Posterior vena cava (tissue), 2 donors: ENCODE measurements at places on chromosomes 4 and X. TPM values are rescaled to one million over a fixed set of nuclear protein-coding genes. Genes with fewer than 3 reads are reported as not detected.

DNA sequence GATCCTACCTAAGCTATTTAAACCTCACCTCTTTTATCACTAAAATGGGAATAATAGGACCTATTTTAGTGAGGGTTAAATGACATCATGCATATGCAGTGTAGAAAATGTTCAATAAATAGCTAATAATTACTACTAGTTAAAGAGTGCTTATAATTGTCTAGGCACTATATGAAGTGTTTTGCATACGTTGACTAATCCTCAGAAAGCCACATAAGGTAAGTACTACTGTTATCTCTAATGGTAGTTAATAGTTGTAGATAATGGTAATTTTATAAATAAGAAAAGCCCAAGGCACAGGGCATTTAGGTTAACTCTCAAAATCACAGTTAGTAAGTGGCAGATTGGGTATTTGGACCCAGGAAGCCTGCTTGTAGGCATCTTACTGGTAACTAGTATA, 47.4 kb upstream of the BOD1L1 start:
- no peak for DNase-seq

ATXN3L gene
- total RNA-seq: not detected

AKAP14 gene
- total RNA-seq: not detected

DNA sequence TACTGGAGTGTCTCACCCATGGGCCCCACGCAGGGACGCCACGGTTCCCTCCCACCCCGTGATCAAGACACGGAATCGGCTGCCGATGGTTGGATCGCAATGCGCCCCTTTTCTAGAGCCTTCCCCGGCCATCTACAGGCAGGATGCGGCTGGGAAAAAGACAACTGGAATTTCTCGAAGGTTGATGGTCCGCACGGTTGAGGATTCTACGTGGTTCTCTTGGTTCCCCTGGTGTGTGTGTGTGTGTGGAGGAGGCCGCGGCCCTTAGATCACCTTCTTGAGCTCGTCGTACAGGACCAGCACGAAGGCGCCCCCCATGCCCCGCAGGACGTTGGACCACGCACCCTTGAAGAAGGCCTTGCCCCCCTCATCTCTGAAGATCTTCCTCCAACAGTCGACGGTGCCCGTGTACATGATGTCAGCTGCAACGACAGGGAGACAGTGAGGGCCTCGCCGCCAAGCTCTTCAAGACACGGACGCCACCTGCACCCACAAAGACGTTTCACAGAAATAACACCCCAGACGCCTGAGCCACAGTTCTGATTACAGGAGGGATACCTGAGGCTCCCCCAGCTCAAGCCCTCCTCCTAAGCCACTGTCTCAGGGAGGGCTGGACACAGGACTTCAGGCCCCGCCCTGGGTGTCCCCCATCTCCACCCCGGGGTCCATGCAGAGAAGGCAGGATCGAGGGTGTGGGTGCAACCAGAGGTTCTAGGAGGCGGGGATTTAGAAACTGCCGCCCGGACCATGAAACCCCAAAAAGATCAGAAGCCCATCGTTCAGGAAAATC, 5.4 kb downstream of the SLC25A6 start:
- peak; percentile 79 for DNase-seq

GRCh38 chr4:2482693-2483092, 13.8 kb downstream of the RNF4 start:
- DNase-seq: peak; percentile 48

DNA sequence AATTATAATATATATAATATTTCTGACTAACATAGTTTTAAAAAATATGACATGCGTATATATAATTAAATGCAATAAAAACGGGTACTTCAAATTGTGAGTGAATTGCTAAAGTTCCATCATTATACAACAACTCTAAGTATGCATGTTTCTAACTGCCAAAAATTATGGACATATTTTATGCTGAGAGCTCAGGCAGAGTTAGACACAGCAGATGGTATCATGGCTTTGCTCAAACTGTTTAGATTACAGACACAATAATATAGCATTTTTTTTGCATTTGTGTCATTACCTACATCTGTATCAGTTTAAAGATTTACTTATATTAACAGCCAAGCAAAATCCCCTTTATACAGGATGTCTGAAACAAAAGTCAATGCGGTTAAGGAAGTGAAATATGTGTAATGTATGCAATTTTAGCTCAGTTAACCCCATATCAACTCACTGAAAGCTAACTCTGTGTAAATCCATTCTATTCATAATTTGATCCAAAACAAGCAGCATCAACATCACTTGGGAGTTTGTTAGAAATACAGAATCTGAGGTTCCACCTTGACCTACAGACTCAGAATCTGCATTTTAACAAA, 119.1 kb upstream of the CNKSR2 start:
- no peak for DNase-seq

SHISA3 gene
- total RNA-seq: 1.5 TPM

- DNase-seq: no peak
These were observed 1258.4 kb downstream of the FAM133A start for GRCh38 chrX:94932278-94932965.

GRCh38 chr4:112857461-112857860, 192.0 kb upstream of the ANK2 start:
- DNase-seq: no peak

GRCh38 chrX:42102586-42103282, 179.4 kb upstream of the CASK start:
- DNase-seq: no peak

DNA sequence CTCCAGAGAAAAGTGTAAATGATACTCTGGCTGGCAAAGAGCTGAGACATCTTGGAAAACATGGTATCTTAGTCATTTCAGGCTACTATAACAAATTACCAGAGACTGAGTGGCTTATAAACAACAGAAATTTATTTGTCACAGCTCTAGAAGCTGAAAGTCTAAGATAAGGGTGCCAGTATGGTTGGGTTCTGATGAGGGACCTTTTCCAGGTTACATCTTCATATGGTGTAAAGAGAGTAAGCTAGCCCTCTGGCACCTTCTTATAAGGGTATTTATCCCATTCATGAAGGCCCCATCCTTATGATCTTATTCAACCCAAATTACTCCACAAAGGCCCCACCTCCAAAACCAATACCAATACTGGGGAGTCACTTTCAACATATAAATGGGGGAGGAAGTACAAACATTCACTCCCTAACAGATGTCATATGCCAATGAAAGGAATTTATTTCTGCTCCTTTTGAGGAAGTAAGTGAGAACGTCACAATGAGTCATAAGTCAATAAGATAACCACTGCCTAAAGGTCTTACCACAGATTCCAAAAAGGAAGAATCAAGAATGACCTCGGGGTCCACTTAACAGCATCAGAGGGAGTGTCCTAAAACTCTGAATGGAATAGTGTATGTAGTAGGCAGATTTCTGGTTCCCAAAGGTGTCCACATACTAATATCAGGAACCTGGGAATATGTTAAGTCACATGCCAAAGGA, 246.6 kb downstream of the OPHN1 start:
- no peak for DNase-seq

DNA sequence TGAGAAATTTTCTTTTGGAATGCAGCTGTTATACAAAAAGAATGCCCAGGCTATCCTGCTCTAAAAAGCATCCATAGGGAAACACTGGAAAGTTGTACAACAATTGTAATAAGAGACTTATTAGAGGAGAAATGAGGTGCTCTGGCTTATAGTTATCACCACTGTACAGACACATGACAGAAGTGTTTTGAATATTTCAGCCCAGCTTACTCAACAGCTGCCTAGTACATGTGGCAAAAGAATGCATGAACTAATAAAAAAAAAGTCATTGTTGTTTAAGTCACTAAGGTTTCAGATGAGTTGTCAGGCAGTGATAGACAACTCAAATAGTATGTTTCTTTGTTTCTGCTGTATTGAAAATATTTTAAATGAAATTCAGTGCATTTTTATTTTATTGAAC, 307.7 kb downstream of the GPM6A start:
- DNase-seq: no peak

DNA sequence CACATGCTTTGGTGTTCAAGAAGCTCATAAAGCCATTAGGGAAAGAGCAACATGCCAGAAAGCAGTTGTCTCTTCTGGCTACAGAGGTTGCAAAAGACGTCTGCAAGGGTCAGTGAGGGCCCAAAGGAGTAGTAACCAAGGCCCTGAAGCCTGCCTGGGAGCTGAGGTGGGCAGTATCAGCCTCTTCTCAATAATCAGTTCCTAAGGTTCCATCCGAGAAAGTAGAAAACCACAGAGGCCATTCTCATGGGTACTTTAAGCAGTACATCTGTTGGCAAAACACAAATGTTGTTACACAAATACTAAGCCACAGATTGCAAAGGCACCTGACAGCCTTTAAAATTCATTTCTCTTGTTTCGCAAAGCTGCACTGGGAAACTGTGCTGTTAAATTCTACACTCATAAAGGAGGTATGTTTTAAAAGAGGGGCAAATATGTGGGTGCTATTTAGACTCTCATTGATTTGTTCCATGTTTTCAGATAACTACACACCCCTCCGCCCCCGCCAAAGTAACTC, 37.7 kb downstream of the MECP2 start:
- no peak for DNase-seq

DNA sequence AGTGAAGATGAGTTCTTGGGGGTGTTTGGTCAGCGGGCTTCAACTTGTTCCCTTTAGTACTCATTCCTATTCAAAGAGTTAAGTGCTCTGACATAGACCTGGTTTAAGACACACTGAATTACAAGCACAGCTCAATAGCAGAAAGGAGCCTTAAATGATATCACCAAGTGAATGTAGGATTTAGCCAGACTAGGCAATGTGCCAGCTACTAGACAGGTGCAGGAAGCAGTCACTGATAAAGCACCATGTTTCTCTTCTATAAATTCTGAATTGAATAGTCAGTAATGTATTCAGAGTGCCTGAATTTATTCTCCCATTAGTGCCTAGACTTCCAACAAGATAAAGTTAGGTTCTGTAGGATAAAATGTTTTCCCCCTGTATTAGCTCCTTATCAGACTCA, 63.6 kb downstream of the ASB9 start:
- no peak for DNase-seq

GRCh38 chr4:2735869-2736268, 20.3 kb downstream of the TNIP2 start:
- DNase-seq: no peak

DNA sequence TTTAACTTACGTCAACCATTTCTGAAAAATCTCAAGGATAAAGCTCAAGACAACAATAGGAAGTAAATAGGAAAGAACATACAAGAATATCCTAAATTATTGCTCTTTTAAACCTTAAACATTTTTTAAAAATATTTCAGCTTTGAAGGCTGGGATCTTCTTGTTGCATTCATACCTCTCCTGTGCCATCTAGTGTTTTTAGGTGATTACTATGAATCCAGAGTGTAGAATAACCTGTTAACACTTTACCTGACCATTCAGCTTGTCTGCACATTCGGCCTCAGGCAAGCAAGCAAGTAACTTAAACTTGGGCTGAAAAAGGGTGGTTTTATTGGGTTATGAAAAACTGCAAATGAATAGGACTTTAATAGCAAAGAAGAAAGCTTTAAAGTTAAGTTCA, 507.8 kb upstream of the INTU start:
- no peak for DNase-seq

DNA sequence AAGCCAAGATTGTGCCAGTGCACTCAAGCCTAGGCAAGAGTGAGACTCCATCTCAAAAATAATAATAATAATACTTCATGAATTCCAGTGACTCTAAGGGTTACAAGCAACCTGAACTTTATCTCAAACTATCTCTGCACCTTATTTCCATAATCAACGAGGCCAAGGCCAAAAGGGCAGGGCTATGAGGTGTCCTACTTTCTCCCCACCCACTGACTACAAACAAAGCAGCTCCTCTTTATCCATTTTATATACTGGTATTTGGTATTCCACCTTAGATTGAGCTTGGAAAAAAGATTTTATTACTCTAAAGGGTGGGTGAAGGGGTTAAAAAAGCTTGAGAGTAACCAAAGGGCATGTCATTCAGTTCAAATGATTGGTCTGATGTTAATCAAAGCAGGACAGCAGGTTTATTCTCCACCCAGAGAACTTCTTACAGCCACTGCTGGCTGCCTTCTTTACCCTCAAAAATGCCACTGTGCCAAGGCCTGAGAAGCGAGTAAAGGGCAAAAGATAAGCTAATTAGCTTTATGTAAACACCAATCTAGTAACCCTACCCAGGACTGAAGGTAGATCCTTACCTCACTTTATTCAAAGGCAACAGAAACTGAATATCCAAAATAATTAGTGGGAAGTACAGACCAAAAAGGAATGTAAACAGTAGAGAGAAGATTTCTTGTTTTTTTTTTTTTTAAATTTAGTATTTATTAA, 28.2 kb downstream of the APOO start:
- no peak for DNase-seq

HAUS3 gene
- total RNA-seq: 11.8 TPM

GRCh38 chr4:181148470-181148869, 1094.7 kb upstream of the TENM3 start:
- DNase-seq: no peak

DNA sequence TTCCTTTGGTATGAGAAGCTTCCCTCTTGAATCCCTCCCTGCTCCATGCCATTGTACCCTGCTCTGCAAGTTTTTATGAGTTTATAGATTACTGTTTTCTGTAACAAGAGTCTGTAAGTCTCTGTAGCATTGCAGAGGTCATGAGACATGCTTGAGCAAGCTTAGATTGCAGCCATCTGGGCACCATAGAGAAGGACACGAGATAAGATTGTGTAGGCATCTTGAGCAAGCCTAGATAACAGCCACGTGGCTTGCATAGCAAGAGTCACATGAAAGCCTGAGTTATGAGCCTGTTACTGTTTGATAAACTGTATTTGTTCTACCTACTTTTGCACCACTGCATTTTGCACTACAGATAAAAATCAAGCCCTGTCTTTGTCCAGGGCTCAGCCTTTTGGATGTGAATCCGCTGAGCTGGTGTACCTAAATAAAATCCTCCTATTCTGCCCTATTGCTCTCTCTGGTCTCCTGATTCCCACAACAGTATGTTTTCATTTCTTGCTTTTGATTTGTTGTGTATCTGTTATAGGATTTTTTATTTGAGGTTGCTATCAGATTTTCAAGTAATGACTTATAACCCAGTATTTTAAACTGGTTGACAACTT, 127.4 kb upstream of the ANKRD50 start:
- DNase-seq: no peak

SYN1 gene
- 2.3 TPM for total RNA-seq

GRCh38 chrX:130120746-130121504, 10.6 kb upstream of the ELF4 start:
- DNase-seq: peak; percentile 94

- no peak for DNase-seq
These were observed 20.7 kb downstream of the FRMPD3 start for GRCh38 chrX:107470198-107470597.

GRCh38 chrX:132612821-132613564, 124.2 kb upstream of the MBNL3 start:
- peak; percentile 82 for DNase-seq

DNA sequence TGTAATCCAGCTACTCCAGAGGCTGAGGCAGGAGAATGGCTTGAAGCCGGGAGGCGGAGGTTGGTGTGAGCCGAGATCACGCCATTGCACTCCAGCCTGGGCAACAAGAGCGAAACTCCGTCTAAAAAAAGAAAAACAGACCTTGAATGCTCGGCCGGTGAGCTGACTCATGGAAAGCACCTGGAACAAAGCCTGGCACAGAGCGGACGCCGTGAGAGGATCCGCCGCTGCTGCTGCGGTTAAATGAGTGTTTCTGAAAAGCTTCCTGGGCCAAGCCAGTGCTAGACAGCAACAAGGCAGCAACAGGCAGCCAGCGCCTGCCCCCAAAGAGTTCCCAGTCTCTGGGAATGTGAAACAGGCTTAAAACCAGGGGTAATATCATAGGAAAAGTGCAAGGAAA, 186.4 kb downstream of the AFAP1 start:
- no peak for DNase-seq

KCND1 gene
- 2.0 TPM for total RNA-seq

FAM47E gene
- 1.4 TPM for total RNA-seq
